ENCODE measurements at places on chromosomes 6 and 20.

DNA sequence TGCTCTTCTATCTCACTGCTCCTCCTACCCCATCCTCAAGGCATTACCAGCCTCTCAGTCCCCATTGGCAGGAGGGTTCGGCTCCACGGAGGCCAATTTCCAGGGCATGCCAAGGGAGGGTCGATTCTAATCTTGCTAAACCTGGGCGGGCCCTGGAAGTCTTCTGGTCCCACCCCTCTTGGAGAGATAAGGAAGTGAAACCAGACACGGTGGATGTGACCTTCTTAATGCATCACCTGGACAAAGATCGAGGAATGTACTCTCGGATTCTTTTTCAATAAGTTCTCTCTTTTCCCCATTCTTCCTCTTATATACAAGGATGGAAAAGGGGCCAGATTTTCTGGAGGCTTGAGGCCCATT, 112.2 kb upstream of the ARMC2 start:
- DNase-seq: no peak

DNA sequence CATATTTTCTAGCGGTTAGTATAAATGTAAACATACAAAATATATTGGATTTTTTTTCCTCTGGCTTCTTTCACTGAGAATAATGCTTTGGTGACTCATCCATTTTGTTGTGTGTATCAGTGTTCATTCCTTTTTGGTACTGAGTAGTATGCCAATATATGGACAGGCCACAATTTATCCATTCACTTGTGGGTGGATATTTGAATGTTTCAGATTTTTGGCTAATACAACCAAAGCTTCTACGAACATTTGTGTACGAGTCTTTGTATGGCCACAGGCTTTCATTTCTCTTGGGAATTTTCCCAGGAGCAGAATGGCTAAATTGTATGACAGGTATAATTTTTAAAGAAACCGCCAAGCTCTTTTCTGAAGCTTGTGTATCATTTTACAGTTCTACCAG, 677.5 kb downstream of the HDGFL1 start:
- no peak for DNase-seq

DNA sequence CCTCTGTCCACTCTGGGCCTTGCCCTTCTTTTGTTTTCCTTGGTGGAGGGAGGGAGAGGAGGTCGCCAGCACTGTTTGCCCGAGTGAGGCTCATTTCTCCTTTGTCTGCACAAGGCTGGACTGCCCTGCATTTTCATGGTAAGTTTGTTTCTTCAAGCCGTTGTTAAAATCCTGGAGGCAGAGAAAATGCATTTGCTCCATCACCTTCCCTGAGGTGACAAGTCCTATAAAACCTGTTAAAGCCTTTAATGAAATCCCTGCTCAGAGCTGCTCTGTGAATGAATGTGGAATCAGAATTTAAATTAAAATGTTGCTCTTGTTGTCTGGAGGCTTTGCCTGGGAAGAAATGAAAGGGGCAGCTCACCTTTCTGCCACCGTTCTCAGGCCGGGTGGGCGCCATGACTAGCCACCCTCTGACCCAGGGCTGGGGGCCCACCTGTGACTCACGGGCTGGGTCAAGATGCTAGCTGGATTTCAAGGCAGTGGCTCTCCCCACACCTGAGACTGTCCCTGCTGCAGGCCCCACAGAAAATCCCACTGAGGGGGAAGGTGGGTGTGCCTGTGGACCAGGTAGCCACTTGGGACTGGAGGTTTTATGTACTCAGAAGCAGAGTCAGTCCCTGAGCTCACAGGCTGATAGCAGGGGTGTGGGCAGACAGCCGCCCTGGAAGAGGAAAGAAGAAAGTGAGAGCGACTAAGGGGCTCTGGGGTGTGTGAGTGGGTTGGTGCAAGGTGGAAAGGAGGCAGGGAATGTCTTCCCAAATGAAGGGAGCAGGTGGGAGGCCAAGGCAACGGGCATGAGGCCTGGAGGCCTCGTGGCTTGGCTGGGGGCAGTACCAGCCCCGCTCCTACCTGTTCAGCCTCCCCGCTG, 24.0 kb upstream of the MYT1 start:
- DNase-seq: no peak

GRCh38 chr20:32034581-32035425, 17.2 kb upstream of the HCK start:
- DNase-seq: peak; percentile 52

- no peak for DNase-seq
Measured at GRCh38 chr20:50108556-50109235, 4.3 kb downstream of the UBE2V1 start.

GRCh38 chr6:85126485-85127167, 323.3 kb upstream of the NT5E start:
- DNase-seq: peak; percentile 56

GRCh38 chr6:157471895-157472686, 91.1 kb downstream of the ZDHHC14 start:
- DNase-seq: no peak

DNA sequence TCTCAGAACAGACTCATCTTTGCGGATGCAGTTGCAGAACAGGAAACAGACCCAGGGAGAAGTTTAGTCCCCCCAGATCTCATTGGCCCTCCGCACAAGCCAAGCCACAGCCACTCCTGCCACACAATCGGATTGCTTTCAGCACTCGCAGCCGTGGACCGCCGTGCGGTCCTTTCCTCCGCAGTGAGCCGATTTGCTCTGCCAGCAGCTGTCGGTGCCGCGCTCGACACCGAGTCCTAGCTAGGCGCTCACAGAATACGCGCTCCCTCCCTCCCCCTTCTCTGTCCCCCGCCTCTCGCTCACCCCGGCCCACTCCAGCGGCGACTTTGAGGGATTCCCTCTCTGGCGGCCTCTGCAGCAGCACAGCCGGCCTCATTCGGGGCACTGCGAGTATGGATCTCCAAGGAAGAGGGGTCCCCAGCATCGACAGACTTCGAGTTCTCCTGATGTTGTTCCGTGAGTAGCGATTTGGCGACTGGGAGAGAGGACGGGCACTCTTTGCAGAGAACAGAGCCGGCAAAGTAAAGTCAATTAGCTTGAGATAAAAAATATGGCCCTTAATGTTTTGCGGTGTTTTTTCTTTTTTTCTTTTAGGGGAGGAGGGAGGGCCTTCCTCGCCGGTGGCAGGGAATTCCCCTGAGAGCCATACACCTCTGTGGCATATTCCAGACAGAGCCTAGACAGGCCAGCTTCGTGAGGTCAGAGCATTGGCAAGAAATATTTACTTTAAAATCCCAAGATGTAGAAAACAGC, at the start of gene LAMP5:
LAMP5 (plus strand) TSS at position 130 of the 753 bp plus-strand sequence; CDS start at position 393, 263 bp downstream.
- no peak for DNase-seq

- no peak for DNase-seq
Measured at GRCh38 chr6:140641412-140641811, 1267.0 kb upstream of the CITED2 start.

- DNase-seq: no peak
Measured at GRCh38 chr20:58078741-58079522, 149.5 kb downstream of the ANKRD60 start.

DNA sequence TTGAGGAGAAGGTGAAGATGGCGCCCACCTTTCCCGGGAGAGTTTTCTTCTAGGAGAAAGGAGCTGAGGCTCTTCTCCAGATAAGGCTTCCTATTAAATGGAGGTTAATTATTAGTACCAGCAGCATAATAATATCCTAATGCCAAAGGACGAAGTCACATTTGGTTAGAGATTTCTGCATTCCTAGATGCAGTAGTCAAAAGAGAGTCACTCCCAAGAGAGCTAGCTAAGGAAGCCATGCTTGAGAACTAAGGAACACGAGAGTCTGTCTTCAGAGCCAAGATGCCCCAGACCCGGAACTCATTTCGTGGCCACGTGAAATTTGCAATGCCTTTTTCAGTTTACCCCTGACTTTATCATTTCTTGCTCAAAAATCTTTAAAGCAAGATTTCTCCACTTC, 132.7 kb downstream of the TSHZ2 start:
- DNase-seq: no peak

- DNase-seq: no peak
Measured at GRCh38 chr20:45827712-45828111, 600 bp upstream of the TNNC2 start.

- DNase-seq: peak; percentile 20
Measured at GRCh38 chr20:45096781-45097180, 4.1 kb downstream of the KCNS1 start.

DNA sequence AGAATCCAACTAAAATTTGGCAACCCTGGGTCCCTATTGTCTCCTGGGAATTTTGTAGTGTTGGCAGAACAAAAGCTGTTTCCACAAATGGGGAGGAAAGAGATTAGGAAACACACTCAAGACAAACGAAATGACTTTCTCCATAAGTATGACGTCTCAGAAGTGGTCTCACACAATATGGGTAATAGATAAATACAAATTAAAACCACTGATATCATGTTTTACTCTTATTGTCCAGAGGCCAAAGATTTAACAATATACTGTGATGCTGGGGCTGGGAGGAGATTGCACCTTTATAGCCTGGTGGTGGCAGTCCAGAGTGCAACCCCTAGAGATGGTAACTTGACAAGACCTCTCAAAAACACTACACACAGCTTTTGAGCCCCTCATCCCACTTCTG, 18.6 kb downstream of the FKBP1A start:
- no peak for DNase-seq

DNA sequence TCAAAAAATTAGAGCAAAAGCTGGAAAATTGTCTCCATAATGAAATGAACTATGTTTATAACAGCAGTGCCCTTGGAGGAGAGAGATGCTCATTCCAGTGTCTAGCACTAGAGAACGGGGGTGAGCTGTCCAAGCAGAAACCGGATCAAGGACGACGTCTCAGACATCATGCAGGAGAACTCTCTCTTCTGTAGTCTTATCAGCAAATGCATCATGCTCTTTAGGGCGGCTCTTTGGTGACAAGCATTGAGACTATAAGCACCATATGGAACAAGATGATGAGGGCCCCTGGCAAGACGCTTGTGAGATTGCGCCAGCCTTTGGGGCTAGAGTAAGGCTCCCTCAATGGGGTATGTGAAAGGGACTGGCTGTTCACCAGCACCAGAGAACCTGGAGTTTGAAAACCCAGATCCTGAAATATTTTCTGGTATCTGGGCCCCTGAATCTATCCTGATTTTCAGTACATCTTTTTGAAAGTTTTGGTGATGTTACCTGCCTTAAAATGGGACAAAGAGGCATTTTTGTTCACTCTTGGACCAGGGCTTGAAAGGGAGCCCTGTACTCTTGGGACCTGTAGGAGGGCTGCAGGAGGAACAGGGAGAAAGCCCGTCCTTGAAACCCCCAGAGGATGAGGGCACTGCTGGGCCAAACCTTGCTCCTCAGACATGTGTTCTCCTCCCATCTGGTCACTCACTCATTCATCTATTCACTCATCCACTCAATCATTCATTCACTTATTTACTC, 127.6 kb downstream of the TTLL2 start:
- DNase-seq: no peak

- DNase-seq: no peak
Measured at GRCh38 chr6:140462076-140462452, 1087.6 kb upstream of the CITED2 start.

DNA sequence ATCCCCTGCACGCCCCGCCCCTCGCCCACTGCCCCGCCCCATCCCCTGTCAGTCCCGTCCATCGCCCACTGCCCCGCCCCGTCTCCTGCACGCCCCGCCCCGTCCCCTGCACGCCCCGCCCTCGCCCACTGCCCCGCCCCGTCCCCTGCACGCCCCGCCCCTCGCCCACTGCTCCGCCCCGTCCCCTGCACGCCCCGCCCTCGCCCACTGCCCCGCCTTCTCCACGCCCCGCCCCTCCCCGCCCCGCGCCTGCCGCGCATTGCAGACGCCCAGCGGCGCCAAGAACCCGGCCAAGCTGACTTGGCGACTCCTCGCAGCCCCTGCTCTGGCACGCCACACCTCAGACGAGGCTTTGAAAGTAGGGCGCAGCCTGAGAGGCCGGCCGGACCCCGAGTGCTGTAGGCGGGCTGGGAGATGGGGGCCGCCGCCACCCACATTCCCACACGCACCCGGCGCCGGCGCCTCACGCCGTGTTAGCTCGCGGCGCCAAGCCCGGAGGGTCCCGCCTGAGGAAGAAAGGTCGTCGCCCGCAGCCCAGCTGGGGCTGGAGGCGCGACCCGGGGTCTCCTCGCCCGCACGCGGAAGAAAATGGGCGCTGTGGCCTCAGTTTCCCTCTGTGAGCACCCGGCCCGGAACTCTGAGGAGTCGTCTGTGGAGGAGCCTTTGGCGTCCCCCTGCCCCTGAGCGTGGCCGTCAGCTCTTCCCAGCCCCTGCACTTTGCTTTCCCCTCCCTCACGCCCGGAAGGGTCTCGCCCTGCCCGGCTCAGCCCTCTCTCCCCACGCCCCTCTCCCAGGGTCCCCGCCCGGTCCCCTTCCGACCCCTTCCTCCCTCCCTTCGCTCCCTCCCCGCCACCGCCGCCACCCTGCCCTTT, at the start of gene RAD21L1:
RAD21L1 (plus strand) TSS at position 262 of the 872 bp plus-strand sequence. CDS start 2,410 bp downstream, outside the sequence.
- no peak for DNase-seq

GRCh38 chr20:20102163-20102562, 49.8 kb downstream of the CFAP61 start:
- DNase-seq: no peak

Measured in Kasumi-1 (cell line).